ENCODE measurements at places on chromosomes 7 and 10.

- DNase-seq = no peak
These were observed 205.2 kb upstream of the PHYHIPL start for GRCh38 chr10:58971211-58971610.

GRCh38 chr7:149196705-149197171, 1.4 kb downstream of the ZNF282 start:
- DNase-seq = peak; percentile 37

GRCh38 chr7:71135116-71135515, 3.2 kb downstream of the GALNT17 start:
- DNase-seq = no peak

DNA sequence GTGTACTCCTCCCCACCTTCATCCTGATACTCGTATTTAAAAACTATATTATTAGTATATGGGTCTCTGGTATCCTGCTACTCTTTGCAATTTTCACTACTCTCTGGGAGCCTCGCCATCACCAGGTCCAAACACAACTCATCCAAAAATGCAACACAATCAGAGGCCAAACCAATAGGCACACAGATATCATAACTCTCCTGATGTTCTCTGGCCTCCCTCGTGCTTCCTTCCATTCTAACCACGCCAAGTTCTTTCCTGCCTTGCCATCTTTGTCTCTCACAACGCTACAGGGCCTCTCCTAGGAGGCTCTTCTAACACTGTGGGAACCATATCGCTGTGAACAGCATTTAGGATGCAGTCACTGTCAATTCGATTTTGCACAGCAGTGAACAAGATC, 7.3 kb downstream of the RHEB start:
- DNase-seq = no peak

DNA sequence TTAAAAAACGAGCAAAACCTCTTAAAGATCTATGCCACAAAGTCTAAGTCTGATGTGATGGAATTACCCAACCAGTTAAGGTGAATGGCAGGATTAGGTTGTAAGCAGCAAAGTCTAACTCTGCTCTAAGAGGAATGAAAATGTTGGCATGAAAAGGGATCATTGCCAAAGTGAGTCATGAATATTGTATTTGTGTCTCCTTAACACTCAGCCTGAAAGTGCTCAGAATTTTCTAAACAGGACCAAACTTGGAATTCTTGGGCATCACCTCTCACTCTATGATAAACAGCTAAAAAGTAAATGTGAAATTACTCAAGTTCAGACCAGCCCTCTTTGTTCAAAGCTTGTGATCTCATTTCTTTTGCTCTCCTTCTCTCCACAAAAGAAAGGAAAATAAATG, 27.0 kb downstream of the PPP1R3A start:
- no peak for DNase-seq

- DNase-seq = peak; percentile 58
These were observed at the start of gene PRKAR1B for GRCh38 chr7:727104-727805. Gene PRKAR1B, minus strand, starts transcription at chr7:727281. Its CDS starts 15,776 bp downstream, at chr7:711505.
